GM23338 (cell line): ENCODE measurements at places on chromosomes 5 and 9. TPM values are rescaled to one million over a fixed set of nuclear protein-coding genes. Genes with fewer than 3 reads are reported as not detected.
A peak's percentile ranks its signal among the peaks of the same experiment; 100 is the strongest.

Gene SMIM33
- total RNA-seq, result not detected in 2 replicates

- no peak overlapping the region for H3K4me3 ChIP-seq
- H3K36me3 ChIP-seq, result no peaks in the 10 kb centered on the region
- no peaks in the 10 kb centered on the region for H3K27me3 ChIP-seq
Observed at GRCh38 chr9:101498323-101498722, 35.3 kb upstream of the RNF20 start.

DNA sequence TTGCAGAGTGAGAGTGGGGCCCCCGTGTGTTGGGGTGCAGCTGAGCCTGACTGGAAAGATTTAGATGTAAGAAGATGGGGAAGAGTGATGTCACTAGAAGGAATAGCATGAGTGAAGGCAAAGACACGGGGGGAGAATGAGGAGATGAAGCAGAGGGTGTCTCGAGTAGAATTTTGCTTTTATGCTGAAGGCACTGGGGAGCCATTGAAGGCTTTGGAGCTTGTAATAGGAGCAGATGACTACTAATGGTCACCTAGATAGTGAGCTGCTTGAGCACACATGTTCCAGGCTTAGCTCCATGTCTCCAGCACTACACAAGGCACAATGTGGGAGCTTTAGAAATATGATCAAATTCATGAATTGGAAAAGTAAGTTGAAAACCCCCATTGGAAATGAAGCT is 32.1 kb downstream of the COL15A1 start:
- H3K4me3 ChIP-seq, result no peak overlapping the region
- no peaks in the 10 kb centered on the region; the same call in 1 of the 2 replicates for H3K4me1 ChIP-seq

DNA sequence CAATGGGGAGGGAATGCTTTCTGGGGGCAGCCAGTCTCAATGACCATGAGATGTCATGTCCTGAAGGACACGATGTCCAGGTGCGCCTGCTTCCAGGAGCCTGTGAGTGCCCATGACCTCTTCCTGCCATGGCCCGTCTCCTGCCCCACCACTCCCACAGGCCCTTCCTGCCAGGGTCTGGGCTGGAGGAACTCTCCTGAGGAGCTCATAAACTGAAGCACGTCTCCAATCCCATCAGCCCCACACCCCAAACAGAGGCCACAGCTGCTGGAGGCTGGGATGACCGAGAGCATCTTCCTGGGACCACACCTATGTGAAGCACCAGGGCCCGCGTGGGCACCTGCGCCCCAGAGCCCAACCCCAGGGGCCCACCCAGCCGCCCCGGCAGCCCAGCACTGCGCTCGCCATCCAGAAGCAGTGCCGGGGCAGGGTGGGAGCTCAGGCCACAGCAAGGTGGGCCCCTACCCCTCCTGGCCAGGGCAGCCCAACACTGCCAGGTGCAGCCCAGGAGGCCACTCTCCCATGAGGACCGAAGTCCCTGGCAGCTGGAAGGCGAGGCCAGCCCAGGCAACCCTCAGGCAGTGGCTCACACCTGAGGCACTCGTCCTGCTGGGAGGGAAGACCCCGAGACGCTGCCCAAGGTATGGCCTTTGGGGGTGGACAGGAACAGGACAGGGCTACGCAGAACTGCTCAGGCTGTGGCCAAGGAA is 53.9 kb upstream of the UBAC1 start:
- no peaks in the 10 kb centered on the region for H3K27me3 ChIP-seq
- no peak overlapping the region for H3K27ac ChIP-seq
- peaks cover 6% of the 10 kb centered on the region for H3K4me1 ChIP-seq
- H3K36me3 ChIP-seq, result no peaks in the 10 kb centered on the region
- no peak overlapping the region for H3K4me3 ChIP-seq
- no peak for DNase-seq

Gene TMEM252
- not detected in 2 replicates for total RNA-seq

Gene NR5A1
- total RNA-seq, result 0.21 and 5.7 TPM in 2 replicates

DNA sequence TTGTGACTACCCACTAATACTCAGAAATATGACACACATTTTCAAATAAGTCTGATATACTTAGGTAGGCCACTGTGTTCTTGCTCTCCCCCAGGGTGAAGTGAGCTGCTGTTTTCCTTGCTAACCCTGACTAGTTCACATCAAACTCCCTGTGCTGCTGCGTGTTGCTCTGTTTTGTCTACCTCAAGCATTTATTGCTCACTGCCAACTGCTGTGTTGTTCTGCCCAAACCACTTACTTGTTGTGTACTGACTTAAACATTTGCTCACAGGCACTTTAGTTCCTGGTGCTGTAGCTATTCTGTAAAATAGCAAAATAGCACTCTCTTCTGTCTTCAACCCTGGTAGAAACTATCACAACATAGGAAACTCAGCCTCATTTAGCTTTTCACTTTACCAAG is 255.7 kb downstream of the HCN1 start:
- DNase-seq, result no peak
- H3K27ac ChIP-seq, result no peak overlapping the region

DNA sequence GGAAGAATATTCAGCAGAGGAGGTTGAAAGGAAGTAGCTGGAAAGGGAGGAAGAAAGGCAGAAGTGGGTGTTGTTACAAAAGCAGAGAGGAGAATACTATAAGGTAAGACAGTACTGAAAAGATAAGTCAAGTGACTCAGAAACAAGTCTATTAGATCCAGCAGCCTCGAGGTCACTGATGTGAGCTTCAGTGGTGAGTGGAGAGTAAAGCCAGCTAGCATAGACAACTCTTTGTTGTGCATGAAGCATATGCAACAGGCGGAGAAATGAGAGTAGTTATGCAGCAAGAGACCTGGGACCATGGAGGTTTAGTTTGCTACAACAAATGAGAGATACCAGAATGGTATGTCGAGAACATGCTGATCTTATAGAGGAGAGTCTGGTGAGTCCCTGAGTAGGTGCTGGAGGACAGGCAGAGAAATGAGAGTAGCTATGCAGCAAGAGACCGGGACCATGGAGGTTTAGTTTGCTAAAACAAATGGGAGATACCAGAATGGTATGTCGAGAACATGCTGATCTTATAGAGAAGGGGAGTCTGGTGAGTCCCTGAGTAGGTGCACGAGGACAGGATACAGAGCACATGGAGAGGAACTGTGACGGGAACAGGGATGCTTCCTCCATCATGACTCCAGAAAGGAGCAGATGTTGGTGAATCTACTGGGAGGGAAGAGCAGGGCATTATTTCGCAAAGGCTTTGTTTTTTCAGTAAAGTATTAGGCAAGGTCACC is 36.0 kb downstream of the EQTN start:
- H3K27me3 ChIP-seq, result no peaks in the 10 kb centered on the region
- no peaks in the 10 kb centered on the region for H3K4me1 ChIP-seq
- H3K27ac ChIP-seq, result no peak overlapping the region
- no peak for DNase-seq

DNA sequence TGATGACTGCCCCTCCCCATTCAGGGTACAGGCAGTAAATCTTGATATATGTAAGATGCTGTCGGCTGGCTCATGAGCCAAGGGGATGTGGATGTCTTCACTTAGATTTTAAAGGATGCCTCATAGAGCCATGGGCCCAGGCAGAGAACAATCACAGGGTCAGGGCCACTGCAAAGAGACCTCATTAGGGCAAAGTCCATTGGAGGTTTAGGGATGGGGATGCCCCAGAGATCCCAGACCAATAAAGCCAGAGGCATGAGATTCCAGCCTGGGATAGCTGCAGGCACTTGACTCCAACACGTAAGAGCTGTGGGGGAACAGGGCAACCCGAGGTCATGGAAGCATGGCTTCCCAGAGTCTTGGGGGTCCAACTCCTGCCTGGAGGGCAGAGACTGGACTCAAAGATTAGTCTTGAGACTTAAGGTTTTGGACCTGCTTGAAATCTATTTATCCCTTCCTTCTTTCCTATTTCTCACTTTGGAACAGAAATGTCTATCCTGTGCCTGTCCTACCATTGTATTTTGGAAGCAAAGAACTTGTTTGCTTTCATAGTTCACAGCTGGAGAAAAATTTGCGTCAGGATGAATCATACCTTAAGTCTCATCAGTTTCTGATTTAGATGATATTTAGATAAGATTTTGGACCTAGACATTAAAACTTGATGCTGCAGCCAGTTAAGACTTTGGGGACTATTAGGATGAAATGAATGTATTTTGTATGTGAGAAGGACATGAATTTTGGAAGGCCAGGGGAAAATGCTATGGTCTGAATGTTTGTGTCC is 101.3 kb upstream of the ADRA1B start:
- no peaks in the 10 kb centered on the region for H3K27me3 ChIP-seq
- no peak overlapping the region for H3K4me3 ChIP-seq
- no peak overlapping the region for H3K27ac ChIP-seq

DNA sequence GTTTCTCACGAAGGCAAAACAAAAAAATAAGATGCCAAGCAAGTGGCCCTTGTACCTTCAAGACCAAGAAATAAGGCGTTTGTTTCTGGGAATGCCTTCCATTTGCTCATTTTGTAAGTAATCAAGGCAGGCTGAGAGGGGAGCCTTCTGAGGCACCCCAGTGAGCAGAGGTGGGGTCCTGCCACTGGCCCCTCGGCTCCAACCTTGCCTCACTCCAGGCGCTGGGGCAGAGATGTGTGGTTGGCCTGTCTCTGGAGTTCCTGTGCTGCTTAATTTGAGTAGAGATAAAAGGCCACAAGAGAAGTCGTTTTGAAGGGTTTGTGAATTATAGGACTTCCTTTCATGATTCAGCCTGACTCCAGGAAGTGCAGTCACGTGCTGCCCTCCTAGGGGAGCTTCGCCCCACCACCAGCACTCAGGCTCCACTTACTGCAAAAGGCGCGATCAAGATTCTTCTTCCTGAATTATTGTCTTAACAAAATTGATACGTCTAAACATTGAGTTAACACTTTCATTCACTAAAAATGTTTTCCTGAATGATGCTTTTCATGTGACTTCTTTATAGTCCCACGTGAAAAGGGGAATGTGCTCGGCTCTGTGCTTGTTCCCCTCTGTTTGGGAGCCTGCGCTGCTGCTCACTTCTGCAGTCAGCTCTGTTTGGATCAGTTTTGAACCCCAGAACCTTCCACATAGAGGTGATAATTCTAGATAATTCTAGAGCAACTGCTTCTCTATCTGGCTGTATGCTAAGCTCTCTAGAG is 13.7 kb downstream of the SYK start:
- no peaks in the 10 kb centered on the region for H3K36me3 ChIP-seq
- H3K4me3 ChIP-seq, result no peak overlapping the region
- H3K4me1 ChIP-seq, result no peaks in the 10 kb centered on the region
- no peaks in the 10 kb centered on the region for H3K27me3 ChIP-seq

GRCh38 chr9:78663369-78663768 is 366.4 kb downstream of the PSAT1 start:
- DNase-seq, result no peak
- no peaks in the 10 kb centered on the region for H3K4me1 ChIP-seq

GRCh38 chr5:149271195-149271715 is 404 bp upstream of the AFAP1L1 start:
- peaks cover 20% of the 10 kb centered on the region for H3K4me1 ChIP-seq
- peaks cover 41% of the 10 kb centered on the region for H3K27me3 ChIP-seq
- H3K36me3 ChIP-seq, result no peaks in the 10 kb centered on the region
- no peak overlapping the region for H3K27ac ChIP-seq
- H3K4me3 ChIP-seq, result peak overlapping the region; percentile 94
